ENCODE measurements at places on chromosomes 2 and 18. TPM values are rescaled to one million over a fixed set of nuclear protein-coding genes. Genes with fewer than 3 reads are reported as not detected.

DNA sequence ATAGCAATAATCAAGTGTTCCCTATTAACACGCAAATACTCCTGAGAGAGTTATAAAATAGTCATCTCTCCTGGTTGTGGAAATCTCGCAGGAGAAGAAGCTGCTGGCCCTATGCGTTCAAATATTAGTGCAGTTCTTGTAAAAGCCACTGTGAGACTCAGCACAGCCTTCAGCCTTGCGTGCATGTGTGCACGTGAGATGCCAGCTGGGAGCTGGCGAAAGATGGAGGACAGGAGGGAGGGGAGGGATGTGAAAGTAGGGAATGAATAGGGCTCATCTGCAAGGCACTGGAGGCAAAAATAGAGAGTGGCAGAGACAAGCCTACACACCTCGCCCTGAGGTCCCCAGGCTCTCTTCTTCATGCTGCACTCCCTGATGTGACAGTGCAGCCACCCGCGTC lies 126.5 kb downstream of the INO80D start:
- DNase-seq, result no peak

DNA sequence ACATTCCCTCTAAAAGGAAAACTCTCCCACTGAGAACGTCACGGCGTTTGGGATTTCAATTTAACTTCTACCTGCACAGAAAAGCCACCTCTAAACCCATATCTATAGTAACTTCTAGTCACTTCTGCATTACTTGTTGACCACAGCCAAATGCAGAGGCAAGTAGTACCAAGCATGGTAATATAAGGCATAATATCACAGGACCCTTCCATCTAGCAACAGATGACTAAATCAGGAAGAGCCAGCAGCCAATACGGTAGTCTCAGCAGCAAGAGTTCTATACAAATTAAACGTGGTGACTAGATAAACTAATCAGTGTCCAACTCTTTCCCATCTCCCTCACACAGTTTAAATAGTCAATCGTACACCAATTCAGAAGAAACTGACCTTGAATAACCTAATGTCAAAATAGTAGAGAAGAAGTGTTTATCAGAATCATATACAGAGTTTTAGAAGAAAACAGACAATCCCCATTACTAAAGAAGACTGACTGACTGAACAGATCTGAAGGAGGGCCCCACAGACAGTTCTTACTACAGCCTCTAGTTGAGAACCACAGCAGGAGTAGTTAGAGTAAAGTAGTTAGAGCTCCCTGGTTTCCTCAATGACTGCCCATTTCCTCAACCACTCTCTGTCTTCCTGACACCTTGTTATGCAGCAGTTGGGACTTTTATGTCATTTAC lies 30.0 kb downstream of the MEMO1 start:
- no peak for DNase-seq

GRCh38 chr2:198518935-198519334 lies 714.5 kb downstream of the PLCL1 start:
- DNase-seq, result no peak

GRCh38 chr2:190486037-190486623 lies 48.4 kb downstream of the NEMP2 start:
- no peak for DNase-seq

GRCh38 chr18:21141668-21142422 lies 30.2 kb upstream of the ROCK1 start:
- no peak for DNase-seq

Gene NGEF
- 4.2 TPM for total RNA-seq

Gene ARHGEF33
- total RNA-seq, result 0.22 TPM

Gene SPR
- total RNA-seq, result 29.5 TPM

- no peak for DNase-seq
Measured at GRCh38 chr18:77038182-77038858, 94.3 kb downstream of the MBP start.

GRCh38 chr2:126669772-126670171 lies 13.8 kb downstream of the GYPC start:
- no peak for DNase-seq
